ENCODE measurements at places on chromosomes 3 and 15. TPM values are rescaled to one million over a fixed set of nuclear protein-coding genes. Genes with fewer than 3 reads are reported as not detected.
A peak's percentile ranks its signal among the peaks of the same experiment; 100 is the strongest.

The GRK7 gene
- total RNA-seq, result not detected

The FSD2 gene
- not detected for total RNA-seq

The PIK3CA gene
- 24.7 TPM for total RNA-seq

DNA sequence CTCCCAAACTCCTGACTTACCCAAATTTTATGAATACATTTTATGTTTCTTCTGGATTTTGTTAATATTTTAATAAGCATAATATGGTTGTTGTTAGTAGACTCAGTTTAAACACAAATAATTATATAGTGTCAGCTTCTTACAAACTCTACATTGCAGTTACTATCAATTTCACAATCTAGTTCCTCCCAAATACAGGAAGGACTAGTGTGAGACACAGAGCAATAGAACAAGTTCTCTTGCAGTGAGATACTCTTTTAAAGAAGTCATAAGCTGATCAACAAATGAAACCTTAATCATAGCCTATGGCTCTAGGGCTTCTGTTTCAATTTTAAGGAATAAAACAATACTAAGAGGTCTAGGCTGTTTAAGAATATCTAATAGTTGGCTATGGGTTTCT is 86.1 kb downstream of the SAMMSON start:
- no peak for DNase-seq
- no peak overlapping the region for H3K27ac ChIP-seq
- H3K27me3 ChIP-seq, result no peaks in the 10 kb centered on the region

DNA sequence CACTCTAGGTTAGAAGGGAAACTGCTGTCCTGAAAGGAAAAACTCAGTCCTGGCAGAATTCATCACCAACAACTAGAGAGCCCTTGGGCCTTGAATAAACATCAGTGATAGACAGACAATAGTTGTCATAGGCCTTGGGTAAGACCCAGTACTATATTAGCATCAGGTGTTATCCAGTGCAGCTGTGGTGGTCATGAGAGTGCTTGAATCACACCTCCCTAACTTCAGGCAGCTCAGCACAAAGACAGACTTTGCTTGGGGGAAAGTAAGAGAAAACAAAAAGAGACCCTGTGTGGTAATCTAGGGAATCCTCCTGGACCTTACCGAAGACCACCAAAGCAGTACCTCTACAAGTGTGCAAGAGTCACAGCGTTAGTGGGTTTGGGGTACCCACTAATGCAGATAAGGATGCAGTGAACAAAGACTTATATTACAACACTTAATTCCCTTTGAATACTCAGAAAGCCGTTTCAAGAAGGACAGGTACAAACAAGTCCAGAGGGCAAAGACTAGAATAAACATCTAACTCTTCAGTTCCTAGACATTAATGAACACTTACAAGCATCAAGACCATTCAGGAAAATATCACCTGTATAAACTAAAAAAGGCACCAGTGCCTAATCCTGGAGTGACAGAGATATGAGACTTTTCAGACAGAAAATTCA is 332.3 kb upstream of the EPHA3 start:
- no peaks in the 10 kb centered on the region for H3K27me3 ChIP-seq
- no peaks in the 10 kb centered on the region for H3K36me3 ChIP-seq
- no peak overlapping the region for H3K4me3 ChIP-seq
- no peak for DNase-seq

DNA sequence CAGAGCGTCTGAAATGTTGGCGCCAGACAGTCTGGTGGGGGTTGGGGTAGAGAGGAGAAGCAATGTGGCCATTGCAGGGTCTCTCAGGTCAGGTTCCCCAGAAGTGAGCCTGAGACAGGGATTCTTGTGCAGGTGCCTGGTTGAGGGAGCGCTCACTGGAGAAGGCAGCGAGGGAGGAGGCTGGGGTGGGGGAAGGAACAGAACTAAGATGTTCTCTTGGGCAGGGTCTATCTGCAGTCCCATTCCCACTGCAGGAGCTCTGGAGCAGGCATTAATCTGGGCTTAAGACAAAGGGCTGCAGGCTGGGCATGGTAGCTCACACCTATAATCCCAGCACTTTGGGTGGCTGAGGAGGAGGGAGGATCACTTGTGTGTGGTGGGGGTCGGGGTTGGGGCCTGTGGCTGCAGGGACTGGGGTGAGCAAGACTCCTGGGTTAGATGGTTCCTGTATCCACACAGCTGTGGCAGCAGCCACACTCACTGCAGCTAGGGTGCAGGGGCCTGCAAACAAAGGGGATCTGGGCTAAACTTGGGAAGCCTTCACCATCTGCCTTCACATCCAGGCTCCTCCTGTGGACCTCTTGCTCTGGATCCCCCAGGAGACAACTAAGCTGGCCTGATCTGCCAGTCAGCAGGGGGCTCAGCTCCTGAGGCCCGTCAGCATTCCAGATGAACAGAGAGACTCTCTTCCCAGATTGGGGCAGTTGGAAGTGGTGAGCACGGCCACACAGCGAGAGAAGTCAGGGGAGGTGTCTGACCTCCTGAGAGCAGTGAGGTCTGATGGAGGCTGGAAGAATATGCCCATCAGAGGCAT is 172.5 kb downstream of the ABHD5 start:
- H3K27ac ChIP-seq, result no peak overlapping the region
- H3K27me3 ChIP-seq, result no peaks in the 10 kb centered on the region
- H3K4me1 ChIP-seq, result peaks cover 17% of the 10 kb centered on the region
- no peak overlapping the region for H3K4me3 ChIP-seq

The DLEC1 gene
- under 0.01 TPM for total RNA-seq

- no peak for DNase-seq
- no peaks in the 10 kb centered on the region for H3K4me1 ChIP-seq
- H3K27ac ChIP-seq, result no peak overlapping the region
- no peaks in the 10 kb centered on the region for H3K27me3 ChIP-seq
- no peak overlapping the region for H3K4me3 ChIP-seq
Observed at GRCh38 chr3:5466065-5466464, 278.6 kb downstream of the EDEM1 start.

The COPG1 gene
- 240 TPM for total RNA-seq

The DPP8 gene
- total RNA-seq, result 41.1 TPM

The RASGRP1 gene
- total RNA-seq, result not detected

GRCh38 chr3:189944285-189945145 is 176.2 kb downstream of the P3H2 start:
- no peak overlapping the region for H3K4me3 ChIP-seq
- no peak for DNase-seq
- H3K27ac ChIP-seq, result no peak overlapping the region
- no peaks in the 10 kb centered on the region for H3K36me3 ChIP-seq

DNA sequence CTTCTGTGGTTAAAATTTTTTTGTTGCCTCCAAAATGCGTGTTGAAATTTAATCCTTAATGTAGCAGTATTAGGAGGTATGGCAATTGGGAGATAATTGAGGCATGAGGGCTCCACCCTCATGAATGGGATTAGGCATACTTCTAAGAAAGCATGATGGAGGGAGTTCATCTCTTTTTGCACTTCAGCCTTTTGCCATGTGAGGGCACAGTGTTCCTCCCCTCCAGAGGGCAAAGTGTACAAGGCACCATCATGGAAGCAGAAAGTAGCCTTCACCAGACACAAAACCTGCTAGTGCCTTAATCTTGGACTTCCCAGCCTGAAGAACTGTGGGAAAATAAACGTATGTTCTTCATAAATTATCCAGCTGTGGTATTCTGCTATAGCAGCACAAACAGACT is 429.5 kb downstream of the ZIC1 start:
- H3K36me3 ChIP-seq, result no peaks in the 10 kb centered on the region
- no peaks in the 10 kb centered on the region for H3K27me3 ChIP-seq
- peak; percentile 5 for DNase-seq
